ENCODE measurements at places on chromosomes 1 and 21.

GRCh38 chr1:106181866-106182265, 874.6 kb upstream of the PRMT6 start:
- DNase-seq, result no peak

GRCh38 chr1:205610901-205611466, 20.8 kb downstream of the ELK4 start:
- DNase-seq, result no peak

- no peak for DNase-seq
Measured at GRCh38 chr1:240559781-240560180, 52.2 kb downstream of the GREM2 start.

- DNase-seq, result no peak
Measured at GRCh38 chr1:227709451-227709850, 25.7 kb downstream of the JMJD4 start.

DNA sequence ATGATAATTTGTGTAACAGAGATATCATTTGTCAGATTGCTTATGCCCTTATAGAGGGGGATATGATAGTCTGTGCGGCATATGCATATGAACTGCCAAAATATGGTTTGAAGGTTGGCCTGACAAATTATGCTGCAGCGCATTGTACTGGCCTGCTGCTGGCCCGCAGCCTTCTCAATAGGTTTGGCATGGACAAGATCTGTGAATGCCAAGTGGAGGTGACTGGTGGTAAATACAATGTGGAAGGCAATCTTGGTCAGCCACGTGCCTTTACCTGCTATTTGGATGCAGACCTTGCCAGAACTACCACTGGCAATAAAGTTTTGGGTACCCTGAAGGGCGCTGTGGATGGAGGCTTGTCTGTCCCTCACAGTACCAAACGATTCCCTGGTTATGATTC, 82.4 kb downstream of the ZMYM4 start:
- no peak for DNase-seq

GRCh38 chr1:153353226-153353947, 4.3 kb upstream of the S100A9 start:
- DNase-seq, result no peak

DNA sequence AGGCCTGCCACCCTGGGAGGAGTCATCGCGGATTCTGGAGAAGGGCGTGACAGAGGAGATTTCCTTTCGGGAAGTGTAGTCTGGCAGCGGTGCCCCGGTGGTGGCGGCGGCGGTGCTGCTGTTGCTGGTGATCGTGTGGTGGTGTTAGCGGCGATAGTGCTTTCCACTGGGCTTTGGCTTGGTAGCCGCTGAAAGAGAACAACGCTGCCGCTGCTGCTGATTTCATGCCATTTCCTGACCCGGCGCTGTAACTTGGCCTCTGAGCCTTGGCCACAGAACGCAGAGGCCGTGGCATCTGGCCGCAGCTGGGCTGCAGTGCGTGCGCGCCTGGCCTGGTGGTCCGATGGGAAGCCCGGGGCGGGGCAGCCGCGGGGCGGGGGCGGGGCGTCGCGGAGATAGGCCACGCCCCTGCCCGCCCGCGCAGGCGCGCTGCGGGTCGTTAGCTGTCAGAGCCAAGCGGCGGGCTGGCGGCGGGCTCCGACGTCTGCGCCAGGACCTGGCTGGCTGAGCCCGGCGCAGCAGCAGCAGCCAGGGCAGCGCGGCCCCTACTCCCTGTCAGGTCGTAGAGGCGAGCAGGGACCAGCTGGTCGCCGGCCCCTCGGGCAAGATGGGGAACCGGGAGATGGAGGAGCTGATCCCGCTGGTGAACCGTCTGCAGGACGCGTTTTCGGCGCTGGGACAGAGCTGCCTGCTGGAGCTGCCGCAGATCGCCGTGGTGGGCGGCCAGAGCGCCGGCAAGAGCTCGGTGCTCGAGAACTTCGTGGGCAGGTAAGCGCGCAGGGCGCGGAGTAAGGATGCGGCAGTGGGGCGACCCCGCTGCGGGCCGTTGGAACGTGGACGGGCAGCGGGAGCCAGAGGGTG, at the start of gene DNM3:
Gene DNM3, plus strand, starts transcription at position 449 of the 861 bp plus-strand sequence. Its CDS starts 159 bp downstream, at position 608.
- peak; percentile 65 for DNase-seq

DNA sequence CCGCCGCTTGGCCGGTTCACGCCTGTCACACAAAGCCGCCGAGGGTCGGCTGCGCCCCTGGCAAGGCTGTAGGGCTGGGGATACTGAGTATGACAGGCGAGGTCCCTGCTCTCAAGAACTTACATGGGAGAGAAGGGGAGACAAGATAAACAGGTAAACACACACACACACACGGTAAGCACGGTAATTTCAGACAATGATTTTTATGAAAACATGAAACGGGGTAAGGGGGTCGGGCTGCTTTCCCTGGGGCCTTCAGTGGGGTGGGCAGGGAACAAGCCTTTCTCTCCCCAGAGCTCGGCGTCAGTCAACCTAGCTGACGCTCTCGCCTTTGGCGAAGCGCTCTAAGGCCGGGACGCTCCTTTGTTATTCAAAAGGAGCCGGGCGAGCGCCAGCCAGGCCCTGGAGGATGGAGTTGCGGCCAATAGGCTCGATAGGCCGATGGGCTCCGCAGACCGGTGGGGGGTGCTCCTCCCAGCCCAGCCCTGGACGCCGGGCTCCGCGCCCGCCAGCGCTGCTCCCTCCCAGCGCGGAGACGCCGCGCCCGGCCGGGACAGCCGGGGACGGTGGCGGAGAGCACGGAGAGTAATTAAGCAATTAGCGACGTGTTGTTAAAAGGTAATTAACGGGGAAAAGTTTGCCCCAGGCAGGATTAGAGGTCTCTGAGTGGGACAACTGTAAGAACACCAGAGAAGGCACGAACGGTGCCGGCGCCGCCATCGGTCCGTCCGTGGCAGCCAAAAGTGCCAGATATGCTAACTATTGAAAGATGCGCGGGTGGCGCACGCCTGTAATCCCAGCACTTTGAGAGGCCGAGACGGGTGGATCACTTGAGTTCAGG, 950 bp upstream of the INKA2 start:
- no peak for DNase-seq

- no peak for DNase-seq
Measured at GRCh38 chr1:6198646-6199297, 623 bp downstream of the RPL22 start.

DNA sequence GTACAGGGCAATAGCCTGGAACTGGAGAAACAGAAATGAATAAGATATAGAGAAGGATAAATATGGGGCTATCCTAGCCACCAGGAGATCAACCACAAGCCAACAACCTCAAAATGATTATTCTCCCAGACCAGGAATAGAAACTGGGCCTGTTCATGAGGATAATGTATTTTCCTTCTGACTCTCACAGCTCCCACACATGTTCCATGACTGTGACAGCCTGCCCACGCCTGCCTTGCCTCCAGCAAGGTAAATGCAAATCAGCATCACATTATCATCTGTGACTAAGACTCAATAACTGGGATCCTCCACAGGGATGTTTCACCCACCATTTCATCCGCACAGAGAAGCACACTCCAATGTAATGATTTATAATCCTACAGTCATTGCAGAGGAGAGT, 3.3 kb downstream of the ENSA start:
- DNase-seq, result no peak

GRCh38 chr1:175221557-175222175, 29.1 kb upstream of the KIAA0040 start:
- no peak for DNase-seq

- DNase-seq, result no peak
Measured at GRCh38 chr1:46699666-46700065, 19.2 kb downstream of the EFCAB14 start.

DNA sequence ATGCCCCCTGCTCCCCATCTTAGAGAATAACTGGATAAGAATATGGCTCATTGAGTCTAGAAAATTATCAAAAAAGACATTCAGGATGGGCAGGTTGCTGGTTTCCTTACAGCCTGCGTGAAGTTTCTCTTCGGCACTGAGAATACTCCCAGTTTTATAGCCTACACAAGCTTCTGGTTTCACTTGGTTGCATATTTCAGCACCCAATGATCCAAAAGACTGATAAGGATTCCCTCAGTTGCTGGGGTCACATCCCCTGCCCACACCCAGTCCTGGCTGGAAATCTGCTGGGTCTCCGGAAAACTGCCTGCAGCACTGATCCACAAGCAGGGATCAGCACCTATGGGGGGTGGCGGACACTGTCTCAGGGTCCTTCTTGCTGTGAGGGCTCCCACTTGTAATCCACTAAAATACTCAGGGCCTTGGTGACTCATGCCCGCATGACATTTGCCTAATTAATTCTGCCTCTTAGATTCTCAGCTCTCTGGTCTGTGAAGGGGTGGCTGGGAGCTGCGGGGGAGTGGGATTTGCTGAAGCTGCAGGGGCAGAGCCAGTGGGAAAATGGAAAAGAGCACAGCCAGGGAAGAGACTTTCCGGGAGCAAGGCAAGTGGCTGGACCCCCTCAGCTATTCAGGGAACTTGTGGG, 142.5 kb downstream of the ZNF648 start:
- no peak for DNase-seq

DNA sequence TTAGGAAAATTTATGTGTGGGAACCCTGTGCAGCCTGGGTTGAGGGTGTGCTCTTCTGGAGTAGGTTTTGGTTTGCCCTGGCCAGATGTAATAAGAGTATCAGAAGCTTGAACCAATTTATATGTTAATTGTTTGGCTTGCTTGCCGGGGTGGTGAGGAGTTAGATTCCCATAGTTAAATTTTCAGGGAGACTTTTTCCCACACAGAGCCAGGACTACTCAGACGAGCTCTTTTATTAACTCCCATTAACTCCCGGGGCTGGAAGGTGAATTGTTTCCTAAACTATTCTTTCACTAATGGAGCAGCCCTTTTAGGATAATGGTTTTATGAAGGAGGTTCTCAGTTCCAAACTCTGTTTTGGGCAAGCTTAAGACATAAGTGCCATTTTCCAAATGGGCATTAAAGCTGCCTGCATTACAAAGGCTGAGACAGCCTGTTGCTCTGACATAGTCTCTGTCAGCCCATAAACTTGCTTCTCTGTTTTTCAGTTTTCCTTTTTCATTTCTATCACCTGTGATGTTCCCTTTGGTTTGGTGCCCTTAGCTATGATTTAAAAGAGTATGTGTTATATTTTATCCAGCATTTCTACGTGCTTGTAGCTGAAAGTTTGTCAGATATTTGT, 18.0 kb upstream of the RAB3GAP2 start:
- no peak for DNase-seq

GRCh38 chr1:209307846-209308245, 275.7 kb upstream of the CAMK1G start:
- DNase-seq, result no peak

All from stimulated activated CD8-positive, alpha-beta memory T cell treated with anti-CD3 and anti-CD28 coated beads, Interleukin-2, amount 100 ng/mL, for 1 hour (primary cell).